Fibroblast of skin of left quadriceps (primary cell): ENCODE measurements at places on chromosomes 5 and 9.

DNA sequence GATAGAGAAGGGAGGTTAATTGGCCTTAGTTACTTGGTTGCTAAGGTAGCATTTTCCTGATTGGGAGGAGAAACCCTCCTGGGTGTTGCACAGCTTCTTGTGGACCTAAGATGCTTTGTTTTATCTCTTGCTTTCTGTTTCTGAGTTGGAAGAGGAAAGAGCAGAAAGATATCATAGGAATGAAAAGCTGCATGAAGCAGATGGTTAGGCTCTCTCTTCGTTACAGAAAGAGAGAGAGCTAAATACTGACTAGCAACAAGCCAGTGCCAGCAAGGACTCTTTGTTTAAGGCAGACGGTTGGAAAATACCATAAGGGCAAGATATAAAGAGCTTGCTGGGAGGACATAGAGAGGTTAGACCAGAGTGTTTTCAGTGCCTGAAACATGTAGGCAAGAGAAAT, 103.1 kb downstream of the ATG10 start:
- no peak for DNase-seq

DNA sequence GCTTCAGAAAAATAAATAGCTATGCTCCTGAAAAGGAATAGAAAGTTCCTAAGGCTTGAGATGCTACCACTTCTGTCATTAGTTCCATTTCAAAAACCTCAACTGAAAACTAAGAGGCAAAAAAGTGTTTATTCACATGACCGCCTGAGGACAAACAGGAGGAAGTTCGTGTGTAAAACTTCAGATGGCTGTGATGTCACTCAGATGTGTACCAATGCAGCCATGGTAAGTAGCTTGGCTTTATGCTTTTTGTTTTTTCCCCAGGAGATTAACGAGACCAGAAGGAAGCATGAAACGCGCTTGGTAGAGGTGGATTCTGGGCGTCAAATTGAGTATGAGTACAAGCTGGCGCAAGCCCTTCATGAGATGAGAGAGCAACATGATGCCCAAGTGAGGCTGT, 33.0 kb downstream of the LMNB1 start:
- DNase-seq: no peak

- no peak for DNase-seq
Measured at GRCh38 chr5:72494623-72495124, 12.5 kb downstream of the ZNF366 start.

GRCh38 chr5:141729387-141730006, 47.5 kb upstream of the ARAP3 start:
- no peak for DNase-seq

GRCh38 chr5:11918463-11919045, 14.3 kb upstream of the CTNND2 start:
- DNase-seq: no peak

DNA sequence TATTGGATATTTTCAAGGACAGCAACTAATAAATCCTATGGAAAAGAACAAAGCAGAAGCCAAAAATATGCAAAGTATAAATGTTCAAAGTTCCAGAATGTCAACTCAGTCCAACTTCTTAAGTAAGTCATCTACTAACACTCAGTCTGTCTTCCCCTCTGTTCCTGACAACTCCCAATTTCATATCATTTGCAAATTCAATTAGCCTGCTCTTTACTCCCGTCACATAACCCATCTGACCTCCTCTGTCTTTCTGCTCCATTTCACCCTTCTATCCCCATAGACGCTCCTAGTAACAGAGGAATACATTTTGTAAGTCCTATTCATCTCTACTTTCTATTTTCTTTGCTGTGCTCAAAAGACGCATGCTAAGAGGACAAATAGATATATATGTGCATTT, 659.8 kb upstream of the MEF2C start:
- no peak for DNase-seq
